ENCODE measurements at places on chromosomes 16 and 17.

DNA sequence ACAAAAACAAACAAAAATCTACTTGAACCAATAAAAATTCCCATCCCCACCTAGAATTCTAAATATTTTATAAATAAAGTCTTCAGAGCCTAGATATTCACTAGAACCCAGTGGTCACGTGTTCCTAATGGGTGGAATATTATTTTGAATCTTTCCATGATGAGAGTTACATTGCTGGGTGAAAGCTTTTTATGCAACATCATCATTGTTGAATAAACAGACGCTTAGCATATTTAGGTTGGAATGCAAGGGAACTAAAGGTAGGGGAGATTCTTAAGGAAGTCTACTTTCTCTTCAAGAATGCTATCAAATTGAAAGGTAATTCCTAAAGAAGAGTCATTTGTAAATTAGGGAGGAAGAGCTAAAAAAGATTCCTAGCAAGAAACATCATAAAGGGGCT, 723.1 kb downstream of the WWOX start:
- no peak for DNase-seq

DNA sequence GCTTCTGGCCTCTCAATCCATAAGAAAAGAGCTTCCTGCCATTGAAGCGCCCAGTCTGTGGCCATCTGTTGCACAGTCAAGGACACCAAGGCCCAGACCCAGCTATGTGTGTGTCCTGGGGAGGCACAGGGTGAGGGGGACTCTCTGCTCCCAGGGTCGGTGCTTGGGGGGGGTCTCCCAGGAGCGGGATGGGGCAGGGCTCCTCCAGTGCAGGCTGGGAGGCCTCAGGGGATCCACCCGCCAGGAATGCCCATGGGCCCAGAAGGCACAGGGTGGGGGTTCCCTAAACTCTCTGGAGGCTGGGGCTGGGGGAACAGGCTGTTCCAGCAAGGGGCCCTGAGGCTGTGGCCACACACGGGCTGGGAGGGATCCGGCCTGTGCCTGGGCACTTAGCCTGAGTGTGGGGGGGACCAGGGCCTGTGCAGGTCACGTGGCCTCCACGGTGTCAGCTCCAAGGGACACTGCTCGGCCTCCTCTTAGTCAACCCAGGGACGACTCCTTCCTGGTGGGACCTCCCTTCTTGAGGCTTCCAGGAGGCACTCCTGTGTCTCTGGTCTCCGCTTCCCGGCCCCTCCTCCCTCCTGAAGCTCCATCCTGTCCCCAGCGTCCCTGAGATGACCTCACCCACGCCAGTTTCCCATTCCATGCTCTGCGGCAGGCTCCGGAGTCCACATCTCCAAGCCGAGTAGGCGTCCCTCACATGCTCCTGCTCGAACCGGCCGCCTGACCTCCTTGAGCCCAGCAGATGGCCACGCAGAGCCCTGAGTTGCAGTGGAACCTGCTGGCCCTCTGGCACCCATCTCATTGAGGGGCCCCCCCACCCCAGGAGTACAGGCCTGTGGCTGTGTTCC, 23.1 kb upstream of the BAHCC1 start:
- no peak for DNase-seq

- DNase-seq: no peak
Observed at GRCh38 chr16:85002099-85002541, 9.2 kb downstream of the ZDHHC7 start.

DNA sequence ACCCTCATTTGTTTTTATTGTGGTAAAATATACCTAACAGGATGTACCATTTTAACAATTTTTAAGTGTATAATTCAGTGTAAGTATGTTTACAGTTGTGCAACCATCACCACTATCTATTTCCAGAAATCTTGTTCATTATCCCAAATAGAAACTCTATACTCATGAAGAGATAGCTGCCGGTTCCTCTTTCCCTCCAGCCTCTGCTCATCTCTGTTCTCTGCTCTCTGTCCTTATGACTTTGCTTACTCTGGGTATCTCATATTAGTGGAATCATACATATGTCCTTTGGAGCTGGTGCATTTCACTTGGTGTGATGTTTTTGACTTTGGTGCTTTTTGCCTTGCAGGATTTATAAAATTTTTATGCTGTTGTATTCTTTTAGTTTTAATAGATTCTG, 19.4 kb downstream of the CYLD start:
- no peak for DNase-seq

GRCh38 chr16:84053237-84053636, 10.6 kb upstream of the SLC38A8 start:
- no peak for DNase-seq

- peak; percentile 50 for DNase-seq
Observed at GRCh38 chr16:4328046-4328781, 12.3 kb downstream of the GLIS2 start.

DNA sequence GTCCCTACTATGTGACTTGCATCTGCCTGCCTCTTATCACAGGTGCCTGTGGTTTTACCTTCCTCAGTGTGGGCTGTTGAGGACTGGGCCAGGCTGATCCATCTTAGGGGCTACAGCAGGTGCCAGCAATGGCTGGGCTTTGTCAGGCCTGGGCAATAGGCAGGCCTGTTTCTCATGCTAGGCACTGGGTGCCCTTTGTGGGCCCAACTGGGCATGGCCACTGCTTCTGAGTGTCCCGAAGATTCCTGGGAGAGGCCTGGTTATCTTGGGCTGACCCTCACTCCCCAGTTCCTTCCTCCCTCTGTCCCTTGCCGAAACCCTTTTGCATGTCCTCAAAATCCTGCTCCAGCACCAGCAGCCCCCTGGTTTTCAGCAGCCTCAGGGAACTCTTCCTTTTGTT, 1024.9 kb downstream of the KCNJ18 start:
- DNase-seq: no peak

DNA sequence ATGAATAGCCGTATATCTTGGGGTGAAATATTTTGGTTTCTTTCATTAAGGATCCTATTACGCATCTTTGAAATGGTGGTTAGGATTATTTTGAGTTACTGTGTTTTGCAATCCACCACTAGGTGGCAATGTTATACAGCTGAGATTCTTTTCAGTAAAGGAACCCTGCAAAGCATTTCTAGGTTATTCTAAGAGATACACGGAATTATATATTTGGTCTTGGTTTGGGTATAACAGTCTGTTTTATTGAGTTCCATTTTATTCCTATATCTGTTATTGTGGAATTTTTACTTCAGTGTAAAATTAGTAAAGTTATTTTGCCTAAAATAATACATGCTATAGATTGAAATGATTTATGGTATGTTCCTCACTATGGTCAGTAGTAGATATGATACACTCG, 62.9 kb upstream of the CPHXL start:
- peak; percentile 54 for DNase-seq

DNA sequence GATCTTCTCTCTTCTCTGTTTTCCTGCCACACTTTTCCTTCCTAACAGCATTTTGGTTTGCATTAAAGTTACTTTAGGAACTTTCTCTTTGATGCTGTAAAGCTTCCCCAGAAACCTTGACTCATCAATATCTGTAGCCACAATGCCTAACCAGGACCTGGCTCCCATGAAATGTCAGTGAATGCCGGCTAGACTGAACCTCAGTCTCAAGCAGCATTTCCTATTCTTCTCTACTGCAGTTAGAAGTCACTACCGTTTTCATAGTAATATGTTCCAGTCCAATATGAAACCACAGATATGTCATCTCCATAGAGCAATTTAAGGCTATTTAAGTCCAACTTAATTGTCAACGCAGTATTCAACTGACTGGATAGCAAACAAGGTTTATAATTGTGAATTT, 28.9 kb downstream of the ITFG1 start:
- DNase-seq: no peak

DNA sequence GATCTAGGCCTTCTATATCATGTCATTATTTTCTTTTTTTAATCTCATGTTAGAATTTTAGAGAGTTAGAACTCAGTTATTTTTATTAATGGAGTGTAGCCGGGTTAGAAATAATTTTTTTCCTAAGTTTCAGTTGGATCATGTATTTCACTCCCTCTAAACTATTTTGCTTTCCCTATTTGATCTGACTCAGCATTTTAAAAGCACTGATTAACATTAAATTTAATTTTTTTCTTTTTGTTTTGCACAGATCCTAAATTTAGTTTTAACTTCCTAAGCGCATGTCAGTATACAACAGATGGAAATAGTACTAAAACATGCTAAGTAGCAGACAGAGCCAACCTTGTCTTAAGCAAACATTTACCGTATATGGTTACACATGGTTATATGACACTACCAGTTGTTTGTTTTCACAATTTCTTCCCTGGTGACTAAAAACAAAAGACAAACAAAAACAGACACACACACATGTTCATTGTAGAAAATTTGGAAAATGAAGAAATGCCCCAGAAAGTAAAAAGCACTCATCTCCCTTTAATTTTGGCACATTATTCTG, 33.6 kb upstream of the RAB11FIP4 start:
- no peak for DNase-seq

All from CD4-positive, alpha-beta T cell treated with Interleukin-15 for 4 hours (primary cell).